ENCODE measurements at places on chromosomes 5 and 9.

DNA sequence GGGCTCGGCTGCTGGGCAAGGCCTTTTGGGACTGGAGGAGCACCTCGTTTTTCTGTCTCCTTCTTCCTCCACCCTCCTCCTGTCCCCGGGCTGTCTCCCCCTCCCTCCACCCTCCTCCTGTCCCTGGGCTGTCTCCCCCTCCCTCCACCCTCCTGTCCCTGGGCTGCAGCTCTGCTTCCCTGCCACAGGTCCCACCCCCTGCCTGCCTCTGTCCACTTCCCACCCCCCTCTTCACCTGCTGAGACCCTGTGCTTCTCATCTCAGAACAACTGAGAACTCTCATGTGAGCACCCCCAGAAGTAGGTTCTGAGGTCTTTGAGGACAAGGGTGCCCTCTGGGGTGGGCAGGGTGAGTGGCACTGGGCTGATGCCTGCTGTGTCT, 5.8 kb upstream of the TOR4A start:
- no peak for DNase-seq

GRCh38 chr5:174688441-174689354, 35.7 kb upstream of the MSX2 start:
- no peak for DNase-seq

DNA sequence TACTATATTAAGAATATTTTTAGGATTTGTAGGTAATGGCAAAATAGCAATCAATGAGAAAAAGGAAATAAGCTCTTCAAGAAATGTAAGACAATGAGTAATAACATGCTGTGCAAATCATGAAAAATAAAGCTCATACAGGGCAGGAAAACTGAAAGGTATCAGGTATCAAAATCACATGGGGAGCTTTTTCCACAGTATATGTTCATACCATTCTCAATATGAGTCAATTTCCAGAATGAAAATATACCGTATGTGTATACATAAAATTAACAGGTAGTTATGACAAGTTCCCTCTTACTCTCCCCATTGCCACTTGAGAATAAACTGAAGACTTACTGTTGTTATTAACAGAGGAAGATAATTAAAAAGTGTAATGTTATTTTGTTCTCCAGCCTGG, 35.9 kb downstream of the EFCAB9 start:
- DNase-seq = no peak

GRCh38 chr9:94860678-94861588, 134.4 kb downstream of the AOPEP start:
- DNase-seq = no peak

DNA sequence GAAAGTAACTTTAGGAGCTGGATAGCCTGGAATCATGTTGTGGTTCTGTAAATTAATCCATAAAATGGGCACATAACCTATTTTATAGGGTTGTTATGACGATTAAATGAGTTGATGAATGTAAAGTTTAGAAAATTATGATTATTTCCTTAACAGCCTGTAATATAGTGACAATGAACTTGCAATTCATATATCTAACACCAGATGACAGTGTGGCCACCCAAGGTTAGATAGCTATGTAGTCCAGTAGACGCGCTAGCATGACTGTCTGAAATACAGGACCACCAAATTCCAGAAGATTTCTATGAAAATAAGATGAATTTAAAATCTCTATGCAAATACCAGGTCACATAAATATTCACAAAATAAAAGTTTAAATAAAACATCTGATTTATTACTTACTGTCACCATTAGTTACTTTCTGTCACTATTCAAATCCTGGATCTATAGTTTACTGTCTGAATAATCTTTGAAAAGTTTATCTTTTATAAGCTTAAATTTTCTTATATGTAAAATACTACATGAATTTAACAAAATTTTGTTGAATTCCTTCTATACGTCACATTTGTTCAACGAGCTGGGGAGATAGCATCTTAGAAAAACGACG, 26.1 kb upstream of the MACIR start:
- no peak for DNase-seq

DNA sequence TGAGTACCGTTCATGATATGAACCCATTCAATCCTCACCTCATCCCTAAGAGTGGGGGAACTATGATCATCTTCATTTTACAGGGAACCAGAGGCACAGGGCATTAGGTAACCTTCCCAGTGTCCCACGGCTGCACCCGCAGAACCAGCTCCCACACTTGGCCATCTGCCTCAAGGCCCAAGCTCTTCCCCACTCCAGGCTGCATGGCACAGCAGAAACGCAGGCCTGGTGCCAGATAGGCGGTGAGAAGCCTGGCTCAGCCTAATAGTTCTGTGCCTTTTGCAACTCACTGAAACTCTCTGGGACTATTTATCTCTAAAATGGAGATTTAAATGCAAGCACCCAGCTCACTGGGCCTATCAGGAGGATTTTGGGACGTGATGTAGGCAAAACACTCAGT, 90.8 kb upstream of the ZNF618 start:
- no peak for DNase-seq

- DNase-seq = no peak
Observed at GRCh38 chr9:129362287-129363000, 184.4 kb upstream of the IER5L start.

GRCh38 chr5:154200221-154200620, 9.7 kb downstream of the GALNT10 start:
- DNase-seq = no peak

GRCh38 chr5:4572311-4573100, 567.6 kb upstream of the ADAMTS16 start:
- DNase-seq = no peak

DNA sequence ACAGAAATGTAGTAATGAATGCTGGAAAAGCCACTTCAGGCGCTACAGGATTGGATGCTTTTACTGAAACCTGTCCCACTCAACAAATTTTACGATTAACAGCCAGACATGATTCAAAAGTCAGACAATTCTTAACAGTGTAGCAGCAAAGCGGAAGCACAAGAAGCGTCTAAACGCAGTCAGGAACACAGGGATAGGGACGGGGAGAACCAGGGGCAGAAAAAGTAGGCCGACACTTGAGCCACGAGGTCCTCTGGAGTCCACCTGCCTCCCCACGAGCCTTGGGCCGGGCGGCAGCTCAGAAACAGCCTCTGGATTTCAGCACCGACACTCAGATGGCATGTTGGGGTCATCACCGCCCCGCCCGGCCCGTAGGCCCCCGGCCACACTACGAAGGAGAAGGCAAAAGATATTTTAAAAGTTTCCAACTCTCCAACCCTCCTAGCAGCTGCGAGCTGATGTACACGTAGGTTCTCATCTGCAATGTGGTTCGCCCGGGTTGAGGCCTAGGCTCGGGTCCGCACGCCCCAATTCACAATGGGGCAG, 615 bp downstream of the RACK1 start:
- no peak for DNase-seq

DNA sequence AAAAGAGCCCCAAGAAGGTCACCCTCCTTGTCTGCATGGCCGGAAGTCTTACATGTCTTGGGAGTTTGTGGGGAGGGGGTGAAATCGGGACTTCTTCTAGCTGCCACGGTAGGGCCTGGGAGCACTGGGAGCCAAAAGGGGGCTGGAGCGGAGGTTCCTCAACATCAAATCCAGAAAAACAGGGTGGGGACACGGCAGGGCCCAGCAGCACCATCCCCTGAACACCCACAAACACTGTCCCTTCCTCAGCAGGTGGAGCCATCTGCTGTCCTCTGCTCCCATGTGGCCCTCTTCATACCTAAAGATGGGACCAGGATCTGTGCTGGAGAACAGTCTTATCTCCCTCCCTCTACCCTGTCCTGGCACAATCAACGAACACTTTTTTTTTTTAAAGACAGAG, 2.7 kb downstream of the TERT start:
- DNase-seq = no peak

DNA sequence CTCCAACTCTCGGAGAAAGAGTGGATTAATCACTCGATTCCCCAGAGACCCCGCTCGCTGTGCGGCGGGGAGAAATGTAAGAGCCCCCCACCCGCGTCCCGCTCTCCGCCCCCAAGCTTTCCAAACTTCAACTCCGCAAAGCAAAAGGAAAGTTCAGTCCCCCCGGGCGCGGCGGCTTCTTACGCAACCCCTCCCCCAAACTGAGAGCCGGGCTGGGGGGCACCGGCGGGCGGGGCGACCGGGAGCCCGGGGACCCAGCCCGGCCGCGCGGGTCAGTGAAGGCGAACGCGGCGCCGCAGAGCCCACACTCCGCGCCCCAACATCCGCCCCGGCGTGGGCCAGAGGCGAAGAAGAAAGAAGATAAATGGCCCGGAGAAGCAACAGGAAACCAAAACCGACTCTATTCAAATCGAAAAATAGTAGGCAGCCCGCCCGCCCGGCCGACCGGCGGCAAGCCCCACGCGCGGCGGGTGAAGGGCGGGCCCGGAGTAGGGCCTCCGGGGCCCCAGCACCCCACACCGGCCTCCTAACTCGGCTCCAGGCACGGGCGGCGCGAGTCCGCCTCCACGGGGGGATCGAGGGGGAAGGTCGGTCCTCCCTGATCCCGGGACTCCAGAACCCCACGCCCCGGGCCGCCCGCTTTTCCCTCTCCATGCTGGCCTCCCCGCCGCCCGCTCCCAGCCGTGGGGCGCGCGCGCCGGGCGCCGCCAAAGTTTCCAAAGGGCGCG, 720 bp downstream of the NOTCH1 start:
- DNase-seq = peak; percentile 39

DNA sequence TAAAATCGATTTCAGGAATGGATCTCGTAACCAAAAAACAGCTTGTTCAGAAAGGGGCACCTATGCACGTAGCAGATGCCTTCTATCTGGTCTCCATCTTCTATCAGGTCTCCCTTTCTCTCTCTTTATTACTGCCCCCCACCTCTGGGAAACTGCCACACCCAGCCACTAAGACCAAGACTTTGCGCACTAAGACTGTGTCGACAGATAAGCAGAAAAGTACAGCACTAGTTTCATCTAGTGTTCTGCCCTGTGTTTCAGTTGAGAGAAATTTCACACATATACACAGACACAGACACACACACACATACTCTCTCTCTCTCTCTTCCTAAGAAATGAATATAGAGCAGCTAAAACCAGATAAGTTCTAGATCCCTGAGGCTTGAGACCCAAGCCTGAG, 210.1 kb upstream of the MAP3K1 start:
- no peak for DNase-seq

GRCh38 chr9:31445960-31446359, 938.5 kb upstream of the ACO1 start:
- no peak for DNase-seq

DNA sequence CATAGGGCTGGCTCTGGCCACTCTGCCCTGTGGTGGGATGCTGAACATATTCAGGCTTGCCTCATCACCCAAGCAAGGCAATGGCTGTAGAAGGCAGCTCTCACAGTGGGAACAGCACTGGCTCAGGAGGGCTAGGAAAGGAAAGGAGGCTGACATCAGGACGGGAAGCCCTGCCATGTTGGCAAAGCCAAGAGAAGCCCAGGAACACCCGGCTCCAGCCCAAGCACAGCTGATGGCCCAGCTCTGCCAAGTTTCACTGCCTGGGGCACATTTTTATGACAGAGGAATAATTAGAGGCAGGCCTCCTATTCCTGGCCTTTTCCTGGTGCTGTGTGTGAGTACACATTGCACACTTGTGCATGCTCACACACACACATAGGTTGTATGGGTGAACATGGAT, 163.6 kb upstream of the SMIM23 start:
- DNase-seq = no peak

DNA sequence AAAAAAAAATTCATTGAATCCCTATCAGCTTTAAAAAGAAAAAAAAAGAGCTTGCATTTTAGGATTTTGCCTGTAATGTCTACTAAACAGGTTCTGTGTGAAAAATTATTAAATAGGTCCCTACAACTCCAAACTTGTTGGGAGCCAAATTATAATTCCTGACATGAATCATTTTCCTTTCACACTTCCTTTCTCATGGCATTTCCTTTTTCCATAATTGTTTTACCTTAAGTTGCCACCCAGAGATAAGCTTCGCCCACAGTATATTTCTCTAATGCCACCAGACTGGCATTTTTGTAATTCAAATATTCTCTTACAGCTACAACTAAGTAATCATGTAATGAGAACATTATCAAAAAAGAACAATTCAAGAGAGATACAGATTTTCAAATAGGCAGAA, 348.8 kb downstream of the EFNA5 start:
- DNase-seq = no peak

GRCh38 chr9:92820964-92821363, 56.3 kb upstream of the BICD2 start:
- DNase-seq = no peak

DNA sequence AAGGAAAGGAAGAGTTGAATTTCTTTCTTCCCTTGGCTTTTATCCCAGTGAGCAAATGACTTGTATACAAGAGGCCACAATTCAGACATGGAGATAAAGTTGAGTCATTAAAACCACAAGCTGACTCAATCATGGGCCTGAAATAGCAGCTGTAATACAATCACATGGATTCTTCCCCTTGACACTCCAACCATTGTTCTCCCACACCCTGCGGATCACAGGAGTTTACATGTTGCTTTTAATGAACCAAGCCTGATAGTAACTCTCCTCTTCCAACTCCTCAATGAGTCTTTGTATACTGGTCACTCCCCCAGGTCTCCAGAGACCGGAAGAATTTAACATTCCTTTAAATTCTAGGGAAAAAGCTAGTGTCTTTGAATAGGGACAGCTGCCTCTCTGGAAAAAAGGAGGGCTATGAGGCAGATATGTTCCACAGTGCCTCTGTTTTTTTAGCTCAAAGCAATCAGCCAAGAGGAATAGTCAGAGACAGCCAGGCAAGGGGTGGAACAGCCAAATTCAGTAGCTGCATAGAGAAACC, 32.4 kb downstream of the PCDHGC5 start:
- no peak for DNase-seq

GRCh38 chr9:32606811-32607210, 28.7 kb downstream of the TAF1L start:
- DNase-seq = no peak

GRCh38 chr9:112059145-112059965, 115.7 kb downstream of the SUSD1 start:
- no peak for DNase-seq

GRCh38 chr5:80711938-80712337, 57.2 kb upstream of the DHFR start:
- no peak for DNase-seq

DNA sequence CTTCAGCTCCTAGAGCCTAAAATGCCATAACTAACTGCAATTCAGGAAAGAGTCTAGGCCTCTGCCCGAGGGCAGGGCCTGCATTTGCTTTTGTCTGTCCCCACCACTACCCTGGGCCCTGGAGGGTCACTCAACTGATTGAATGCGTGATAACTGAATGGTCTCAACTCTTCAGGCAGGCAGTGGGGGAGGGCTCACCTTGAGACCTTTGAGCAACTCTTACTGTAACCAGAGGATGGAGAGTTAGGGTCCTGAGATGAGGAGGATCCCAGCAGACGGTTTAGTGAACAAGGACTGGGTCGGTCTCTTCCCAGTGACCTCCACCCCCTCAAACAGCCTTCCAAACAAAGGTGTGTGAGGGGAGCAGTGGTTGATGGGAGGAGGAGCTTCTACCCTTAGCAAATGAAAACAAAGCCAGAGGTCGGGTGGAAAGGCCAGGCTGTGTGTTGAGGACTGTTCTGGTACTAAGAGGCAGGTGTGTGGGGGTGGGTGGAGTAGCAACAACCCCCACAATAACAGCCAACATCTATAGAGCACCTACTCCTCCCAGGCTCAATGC, 59.4 kb downstream of the CXXC5 start:
- no peak for DNase-seq

GRCh38 chr5:39371367-39371635, 7.0 kb upstream of the C9 start:
- DNase-seq = no peak

- DNase-seq = no peak
Observed at GRCh38 chr5:124628721-124629596, 117.5 kb downstream of the ZNF608 start.

Data from activated naive CD4-positive, alpha-beta T cell (primary cell).